ENCODE measurements at places on chromosomes 2 and 18.

DNA sequence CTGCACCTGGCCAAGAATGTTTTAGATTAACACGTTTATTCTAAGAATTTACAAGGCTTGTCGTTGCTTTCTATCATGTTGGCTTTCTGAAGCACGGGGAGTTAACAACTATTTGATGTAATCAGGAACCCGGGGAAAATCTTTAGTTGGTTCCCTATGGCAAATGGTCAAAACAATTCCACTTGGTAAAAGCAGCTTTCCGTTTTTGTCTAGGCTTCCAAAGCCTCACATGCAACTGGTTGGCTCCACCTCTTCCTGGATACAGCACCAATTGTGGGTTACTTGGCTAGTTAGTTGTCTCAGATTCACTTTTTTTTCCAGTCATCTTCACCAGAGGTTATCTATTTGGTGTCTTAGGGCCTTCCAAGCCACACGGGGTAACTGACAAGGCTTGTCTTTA, 2.8 kb downstream of the COLEC12 start:
- DNase-seq: no peak
- H3K36me3 ChIP-seq: no peaks in the 10 kb centered on the region
- no peak overlapping the region for H3K27ac ChIP-seq
- H3K27me3 ChIP-seq: peaks cover 45% of the 10 kb centered on the region
- peaks cover 4% of the 10 kb centered on the region for H3K4me1 ChIP-seq

DNA sequence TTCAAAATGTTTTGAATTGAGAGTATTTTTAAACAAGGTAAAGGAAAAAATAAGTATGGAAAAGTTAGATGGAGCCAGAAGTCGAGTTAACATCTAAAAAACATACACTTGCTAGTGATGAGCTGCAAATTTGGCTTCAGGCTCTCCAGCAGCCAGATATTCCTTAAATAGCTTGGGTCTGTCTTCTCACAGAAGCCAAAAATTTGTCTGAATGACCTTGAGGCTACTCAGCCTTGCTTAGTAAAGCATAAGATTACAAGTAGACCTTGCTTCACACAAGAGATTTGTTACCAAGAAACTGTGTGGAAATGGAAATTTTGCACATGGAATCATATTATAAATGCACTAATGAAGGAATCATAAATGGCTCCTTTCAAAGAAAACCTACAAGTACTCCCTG, 40.8 kb upstream of the GRB14 start:
- no peaks in the 10 kb centered on the region for H3K36me3 ChIP-seq
- peaks cover 19% of the 10 kb centered on the region for H3K4me1 ChIP-seq
- no peak overlapping the region for H3K4me3 ChIP-seq
- H3K27ac ChIP-seq: no peak overlapping the region
- no peak for DNase-seq
- H3K27me3 ChIP-seq: no peaks in the 10 kb centered on the region

DNA sequence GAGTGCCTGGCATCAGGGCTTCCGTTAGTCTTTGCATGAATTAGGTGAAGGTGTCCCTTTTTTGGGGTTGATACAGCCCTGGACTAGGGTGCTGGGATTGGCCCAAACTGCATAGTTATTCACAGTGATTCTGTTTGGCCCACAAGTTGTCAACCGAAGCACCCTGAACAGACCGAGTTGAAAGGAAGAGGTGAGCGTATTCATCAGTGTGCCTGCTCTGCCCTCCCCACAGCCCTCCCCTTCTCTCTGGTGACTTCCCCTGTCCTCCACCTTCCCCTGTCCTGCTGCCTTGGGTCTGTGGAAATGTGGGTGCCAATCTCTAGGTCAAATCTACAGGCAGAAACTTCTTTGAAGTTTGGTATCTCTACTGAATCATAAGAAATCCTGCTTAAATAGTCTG, 330.5 kb downstream of the DYSF start:
- H3K4me3 ChIP-seq: no peak overlapping the region
- no peaks in the 10 kb centered on the region for H3K36me3 ChIP-seq
- H3K27me3 ChIP-seq: no peaks in the 10 kb centered on the region
- no peak for DNase-seq
- H3K4me1 ChIP-seq: peaks cover 8% of the 10 kb centered on the region
- H3K27ac ChIP-seq: no peak overlapping the region

GRCh38 chr2:134189009-134189720, 64.7 kb upstream of the MGAT5 start:
- H3K27ac ChIP-seq: peak overlapping the region; percentile 70
- peaks cover 28% of the 10 kb centered on the region for H3K4me1 ChIP-seq
- H3K4me3 ChIP-seq: no peak overlapping the region
- H3K27me3 ChIP-seq: no peaks in the 10 kb centered on the region
- no peaks in the 10 kb centered on the region for H3K36me3 ChIP-seq

DNA sequence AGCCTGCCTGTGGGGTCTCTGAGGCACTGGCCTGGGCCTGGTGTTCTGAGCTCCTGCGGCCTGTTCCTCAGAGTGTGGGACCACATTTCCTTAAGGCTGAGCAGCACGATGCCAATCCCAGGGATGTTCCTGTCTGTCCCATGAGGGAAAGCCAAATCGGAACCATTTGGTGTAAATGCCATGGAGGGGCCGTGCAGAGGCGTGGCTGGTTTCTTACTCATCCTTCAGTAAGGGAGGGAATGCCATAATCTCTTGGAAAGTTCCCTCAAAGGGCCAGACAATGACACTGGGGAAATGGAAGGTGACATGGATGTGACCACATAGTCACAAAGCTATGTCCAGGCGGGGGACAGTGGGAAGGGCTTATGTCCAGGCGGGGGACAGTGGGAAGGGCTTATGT, 14.4 kb upstream of the PTMA start:
- H3K27me3 ChIP-seq: no peaks in the 10 kb centered on the region

GRCh38 chr2:176768185-176768584, 444.4 kb upstream of the HNRNPA3 start:
- H3K27me3 ChIP-seq: no peaks in the 10 kb centered on the region
- H3K4me1 ChIP-seq: no peaks in the 10 kb centered on the region
- no peak overlapping the region for H3K4me3 ChIP-seq
- no peaks in the 10 kb centered on the region for H3K36me3 ChIP-seq
- no peak overlapping the region for H3K27ac ChIP-seq
- no peak for DNase-seq

GRCh38 chr18:74146756-74147155, 878 bp downstream of the FBXO15 start:
- no peak overlapping the region for H3K4me3 ChIP-seq
- DNase-seq: no peak
- peaks cover 23% of the 10 kb centered on the region for H3K36me3 ChIP-seq
- no peak overlapping the region for H3K27ac ChIP-seq

- H3K4me1 ChIP-seq: no peaks in the 10 kb centered on the region
- no peaks in the 10 kb centered on the region for H3K27me3 ChIP-seq
- no peaks in the 10 kb centered on the region for H3K36me3 ChIP-seq
- no peak overlapping the region for H3K4me3 ChIP-seq
- no peak for DNase-seq
These were observed 73.7 kb downstream of the CABLES1 start for GRCh38 chr18:23209031-23209430.

GRCh38 chr2:55805686-55806085, 112.0 kb upstream of the PNPT1 start:
- no peaks in the 10 kb centered on the region for H3K27me3 ChIP-seq
- H3K4me1 ChIP-seq: peaks cover 3% of the 10 kb centered on the region

DNA sequence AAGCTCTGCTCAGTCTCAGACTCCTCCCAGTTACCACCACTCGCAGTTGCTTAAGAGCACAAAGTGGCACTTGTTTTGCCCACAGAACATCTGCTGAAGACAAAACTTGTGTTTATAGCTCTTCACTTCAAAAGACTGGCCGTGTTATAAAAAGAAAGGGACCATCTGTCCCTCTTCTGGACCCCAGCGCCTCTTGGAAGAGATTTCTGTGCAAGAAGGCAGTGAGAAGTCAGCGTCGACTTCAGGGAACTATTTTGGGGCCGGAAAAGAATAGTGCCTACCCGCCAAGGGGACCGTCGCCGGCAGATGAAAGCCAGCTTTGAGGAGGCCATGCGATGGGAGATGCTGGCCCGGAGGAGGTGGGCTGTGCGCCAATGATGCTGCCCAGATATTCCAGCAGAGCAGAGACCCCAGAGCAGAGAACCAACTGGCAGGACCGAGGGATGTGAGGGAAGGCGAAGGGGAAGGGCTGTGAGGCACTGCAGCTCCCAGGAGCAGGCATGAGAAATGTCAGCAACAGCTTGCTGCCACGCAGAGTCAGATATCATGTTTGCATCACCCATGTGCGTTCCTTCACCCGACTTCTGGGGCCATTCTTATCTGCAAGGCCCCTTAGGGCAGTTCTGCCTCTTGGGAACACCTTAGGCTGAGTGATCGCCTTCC, 270.9 kb downstream of the ATAD2B start:
- no peaks in the 10 kb centered on the region for H3K4me1 ChIP-seq
- H3K27me3 ChIP-seq: no peaks in the 10 kb centered on the region
- H3K36me3 ChIP-seq: no peaks in the 10 kb centered on the region
- no peak for DNase-seq
- H3K4me3 ChIP-seq: no peak overlapping the region

DNA sequence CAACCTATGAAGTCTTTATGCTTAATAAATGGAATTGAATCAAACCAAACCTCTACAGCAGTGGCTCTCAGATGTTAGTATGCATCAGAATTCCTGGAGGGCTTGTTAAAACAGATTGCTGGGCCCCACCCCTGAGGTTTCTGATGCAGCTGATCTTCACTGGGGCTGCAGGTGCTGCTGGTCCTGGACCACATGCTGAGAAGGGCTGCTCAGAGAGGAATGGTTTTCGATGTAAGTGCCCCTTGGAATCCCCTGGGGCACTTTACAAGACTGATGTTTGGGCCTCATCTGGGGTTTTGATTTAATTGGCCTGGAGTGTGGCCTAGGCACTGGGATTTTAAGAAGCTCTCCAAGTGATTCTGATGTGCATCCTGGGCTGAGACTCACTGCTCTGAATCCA, 403.8 kb upstream of the HS6ST1 start:
- peaks cover under 1% of the 10 kb centered on the region for H3K4me1 ChIP-seq
- no peaks in the 10 kb centered on the region for H3K36me3 ChIP-seq
- no peak for DNase-seq
- no peak overlapping the region for H3K27ac ChIP-seq
- H3K27me3 ChIP-seq: no peaks in the 10 kb centered on the region

- H3K36me3 ChIP-seq: no peaks in the 10 kb centered on the region
- no peak overlapping the region for H3K27ac ChIP-seq
- H3K4me1 ChIP-seq: peaks cover 22% of the 10 kb centered on the region
- DNase-seq: no peak
These were observed 69.6 kb downstream of the CABYR start for GRCh38 chr18:24208270-24209035.

GRCh38 chr2:27886322-27886721, 3.9 kb downstream of the RBKS start:
- H3K27me3 ChIP-seq: no peaks in the 10 kb centered on the region
- H3K4me1 ChIP-seq: peaks cover 27% of the 10 kb centered on the region
- H3K4me3 ChIP-seq: no peak overlapping the region
- no peak for DNase-seq

DNA sequence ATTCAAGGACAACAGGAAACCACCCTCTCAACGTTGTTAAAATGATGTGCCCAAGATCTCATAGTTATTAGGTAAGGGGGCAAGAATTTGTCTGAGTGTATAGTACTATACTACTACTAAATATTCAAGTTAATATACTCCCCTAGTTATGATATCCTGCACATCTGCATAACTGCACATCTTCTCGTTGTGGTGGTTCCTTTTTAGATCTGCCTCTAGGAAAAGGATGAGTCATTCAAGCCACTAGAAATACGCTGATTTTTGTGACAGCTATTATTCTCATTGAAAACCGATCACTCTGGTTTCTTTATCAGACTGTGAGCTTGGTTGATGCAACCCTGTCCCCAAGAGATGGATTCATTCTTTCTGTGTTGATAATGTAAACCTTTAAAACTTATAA, 1067.0 kb upstream of the FANCL start:
- no peak overlapping the region for H3K4me3 ChIP-seq
- H3K27me3 ChIP-seq: peaks cover 13% of the 10 kb centered on the region
- DNase-seq: no peak
- no peaks in the 10 kb centered on the region for H3K36me3 ChIP-seq

Data from RWPE2 (cell line).